ENCODE measurements at places on chromosomes 5 and 9.
A peak's percentile ranks its signal among the peaks of the same experiment; 100 is the strongest.

DNA sequence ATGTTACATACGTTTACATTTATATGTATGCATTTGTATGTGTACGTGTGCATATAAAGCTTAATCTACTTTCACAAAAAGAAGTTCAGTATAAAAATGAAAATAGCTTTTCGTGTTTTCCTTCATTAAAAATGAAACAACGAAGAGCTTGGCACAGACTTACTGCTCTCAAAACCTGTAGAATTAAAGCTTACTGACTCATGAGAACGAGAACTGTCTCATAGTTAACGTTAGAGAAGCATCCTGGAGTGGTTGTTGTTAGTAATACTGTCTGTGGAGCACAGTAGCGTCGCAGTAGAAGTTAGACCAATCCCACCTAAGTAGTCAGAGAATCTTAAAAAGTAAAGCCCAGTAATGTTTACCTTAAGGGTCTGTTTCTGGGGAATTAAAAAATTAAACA is 1.3 kb downstream of the MAT2B start:
- no peak for DNase-seq

DNA sequence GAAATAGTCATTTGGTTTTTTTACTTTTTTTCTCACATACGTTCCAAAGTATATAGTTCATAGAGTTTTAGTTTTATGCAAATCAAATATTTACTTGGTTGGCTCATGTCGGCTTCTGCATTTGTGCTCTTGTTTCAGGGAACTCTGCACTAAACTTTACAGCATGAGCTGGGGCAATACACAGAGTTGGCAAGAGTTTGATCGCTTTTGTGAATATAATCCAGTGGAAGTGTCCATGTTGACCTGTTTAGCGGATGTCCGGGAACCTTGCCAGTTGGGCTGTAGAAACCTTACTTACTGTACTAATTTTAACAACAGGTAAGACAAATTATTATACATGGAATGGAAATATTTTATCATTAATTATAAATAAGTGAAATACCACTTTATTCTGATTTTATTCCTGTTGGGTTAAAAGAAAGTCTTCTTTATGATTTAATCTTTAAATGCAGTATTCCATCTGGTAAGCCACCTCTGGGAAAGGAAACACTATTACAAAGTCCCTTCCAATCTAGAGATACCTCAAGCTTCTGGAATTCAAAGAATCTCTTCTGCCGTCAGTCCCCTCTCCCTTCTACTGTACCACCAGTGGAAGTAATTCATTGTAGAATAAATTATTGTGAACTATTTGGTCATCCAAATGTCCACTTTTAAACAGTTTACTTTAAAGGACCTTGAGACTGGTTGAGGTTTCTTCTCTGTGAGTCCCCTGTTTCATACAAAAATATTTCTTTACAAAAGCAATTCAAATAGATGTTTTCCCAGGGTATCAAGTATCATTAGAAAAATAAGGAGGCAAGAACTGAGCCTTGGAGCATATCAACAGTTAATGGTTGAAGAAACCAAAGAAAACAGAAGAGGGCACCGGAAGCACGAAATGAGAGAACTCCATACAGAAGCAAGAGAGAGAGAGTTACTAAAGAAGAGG is 45.2 kb upstream of the GLIPR2 start:
- DNase-seq, result no peak

DNA sequence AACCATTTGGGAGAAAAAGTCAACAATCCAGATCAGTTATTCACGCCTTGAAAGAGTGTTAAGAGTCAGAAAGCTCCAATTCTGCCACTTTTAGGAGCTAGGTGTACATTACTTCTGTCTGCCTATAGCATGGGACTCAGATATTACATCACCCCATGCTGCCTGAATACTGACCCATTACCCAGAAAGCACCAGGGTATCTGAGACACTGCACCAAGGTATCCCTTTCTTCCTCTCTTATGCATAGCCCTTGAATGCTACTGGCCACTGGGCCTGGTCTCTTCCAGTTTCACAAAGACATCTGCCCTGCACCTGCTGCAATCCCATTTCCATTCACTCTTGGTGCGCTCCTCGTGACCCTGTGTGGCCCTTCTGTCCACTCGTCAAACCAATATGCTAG is 2.6 kb downstream of the STRBP start:
- no peak for DNase-seq

DNA sequence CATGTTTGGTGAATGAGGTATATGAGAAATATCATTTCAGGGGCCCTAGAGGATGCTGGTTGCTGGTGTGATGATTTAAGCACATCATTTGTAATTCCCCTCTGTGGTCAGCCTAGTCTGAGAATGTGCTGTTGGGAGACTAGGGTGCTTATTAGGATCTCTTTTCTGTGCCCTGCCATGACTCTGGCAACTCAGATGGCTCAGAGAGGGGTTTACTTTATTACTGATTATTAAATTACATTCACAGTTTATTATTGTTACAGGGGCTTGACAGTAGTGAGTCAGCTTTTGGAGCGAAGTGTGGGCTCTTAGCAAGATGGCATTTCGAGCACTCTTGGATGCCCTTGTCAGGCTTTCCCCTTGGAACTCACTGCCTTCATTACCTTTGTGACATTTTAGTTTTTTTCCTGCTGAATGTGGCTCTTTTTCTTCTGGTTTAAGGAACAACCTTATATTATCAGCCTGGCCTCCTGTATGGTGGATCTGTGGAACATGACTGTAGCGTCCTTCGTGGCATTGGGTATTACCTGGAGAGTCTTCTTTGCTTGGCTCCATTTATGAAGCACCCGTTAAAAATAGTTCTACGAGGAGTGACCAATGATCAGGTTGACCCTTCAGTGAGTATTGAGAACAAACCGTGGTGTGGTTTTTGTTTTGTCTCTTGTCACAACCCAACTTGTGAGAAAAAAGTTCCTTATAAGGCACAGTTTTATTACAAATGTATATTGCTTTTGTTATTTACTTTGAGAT is 33.8 kb downstream of the RCL1 start:
- no peak for DNase-seq

DNA sequence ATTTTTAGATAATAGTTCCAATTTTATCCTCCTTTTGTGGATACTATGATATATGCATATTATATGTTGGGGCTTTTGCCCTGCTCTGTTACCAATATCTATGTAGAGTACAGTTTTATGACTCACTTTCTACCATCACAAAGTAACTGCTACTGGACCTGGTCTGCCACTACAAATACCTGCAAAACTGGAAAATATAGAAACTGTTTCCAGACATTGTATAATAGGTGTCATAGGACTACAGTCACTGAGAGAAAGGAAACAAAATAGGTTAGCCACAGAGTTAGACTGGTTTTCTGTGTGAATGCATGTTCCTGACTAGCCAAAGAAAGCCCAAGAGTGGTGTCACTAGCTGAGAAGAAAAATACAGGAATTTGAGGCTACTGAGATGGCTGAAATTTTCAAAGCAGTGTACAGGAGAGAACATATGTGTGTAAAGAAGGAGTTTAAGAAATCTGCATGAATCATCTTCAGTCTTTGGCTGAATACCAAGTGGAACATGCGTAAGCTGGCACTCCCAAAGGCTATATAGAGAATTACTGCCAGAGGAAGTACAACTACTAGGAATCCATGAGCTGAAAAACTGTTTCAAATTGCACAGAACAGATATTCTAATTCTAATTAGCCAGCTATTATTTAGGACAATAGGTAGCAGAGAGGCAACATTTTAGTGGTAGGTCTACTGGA is 29.0 kb upstream of the FAM174A start:
- DNase-seq, result no peak

GRCh38 chr5:156896546-156896945 is 46.5 kb downstream of the PPP1R2B start:
- no peak for DNase-seq

DNA sequence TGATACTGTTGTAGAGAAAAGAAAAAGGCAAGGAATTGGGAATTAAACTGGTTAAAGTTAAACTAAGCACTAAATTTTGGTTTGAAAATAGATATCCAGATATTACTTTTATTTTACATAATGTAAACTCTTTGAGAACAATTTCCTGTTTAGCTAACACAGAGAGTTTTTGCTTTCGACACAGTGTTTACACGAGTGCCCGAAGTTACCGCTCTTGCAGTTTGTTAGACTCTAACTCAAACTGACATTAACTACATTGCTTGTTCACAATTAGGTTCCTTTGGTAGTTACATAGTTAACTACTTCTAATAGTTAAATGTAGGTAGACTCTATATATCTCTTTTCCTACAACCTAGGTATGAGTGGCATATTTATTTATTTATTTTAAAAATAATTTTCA is 117.1 kb upstream of the CHD1 start:
- DNase-seq, result no peak

DNA sequence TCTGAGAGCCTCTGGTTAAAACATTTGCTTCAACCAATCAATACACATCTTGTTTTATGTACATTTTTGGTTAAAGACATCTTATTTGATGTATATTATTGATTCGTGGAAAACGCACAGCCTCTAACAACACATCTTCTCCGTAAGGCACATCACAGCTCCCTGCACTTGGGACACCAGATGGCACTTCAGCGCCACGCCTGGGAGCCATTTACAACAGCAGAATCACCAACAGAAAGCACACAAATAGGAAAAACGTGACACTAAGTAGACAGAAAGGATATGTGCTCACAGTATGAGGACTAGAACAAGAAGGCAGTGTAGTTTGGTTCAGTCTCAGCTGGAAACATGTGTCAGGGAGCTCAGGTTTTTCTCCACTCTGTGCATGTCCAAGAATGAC is 199.7 kb downstream of the ROR2 start:
- no peak for DNase-seq

GRCh38 chr9:91758491-91758981 is 191.5 kb downstream of the ROR2 start:
- DNase-seq, result peak; percentile 65

DNA sequence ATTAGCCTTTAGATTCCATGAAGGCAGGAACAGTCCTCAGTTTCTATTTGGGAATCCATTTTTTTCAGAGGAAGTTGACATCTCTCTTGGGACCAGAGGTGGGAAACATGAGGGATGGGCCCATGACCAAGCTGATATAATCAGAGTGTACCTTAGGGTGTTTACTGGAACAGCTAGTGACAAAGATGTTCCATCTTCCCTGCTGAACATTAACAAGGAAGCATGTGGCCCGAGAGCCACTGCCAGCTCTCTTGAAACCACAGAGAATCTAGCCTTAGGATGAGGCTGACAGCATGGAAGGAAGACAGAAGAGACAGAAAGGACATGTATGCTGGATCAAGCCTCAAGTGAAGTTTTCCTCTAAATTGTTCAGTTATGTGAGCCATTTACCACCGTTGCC is 16.0 kb downstream of the AQP3 start:
- DNase-seq, result no peak

DNA sequence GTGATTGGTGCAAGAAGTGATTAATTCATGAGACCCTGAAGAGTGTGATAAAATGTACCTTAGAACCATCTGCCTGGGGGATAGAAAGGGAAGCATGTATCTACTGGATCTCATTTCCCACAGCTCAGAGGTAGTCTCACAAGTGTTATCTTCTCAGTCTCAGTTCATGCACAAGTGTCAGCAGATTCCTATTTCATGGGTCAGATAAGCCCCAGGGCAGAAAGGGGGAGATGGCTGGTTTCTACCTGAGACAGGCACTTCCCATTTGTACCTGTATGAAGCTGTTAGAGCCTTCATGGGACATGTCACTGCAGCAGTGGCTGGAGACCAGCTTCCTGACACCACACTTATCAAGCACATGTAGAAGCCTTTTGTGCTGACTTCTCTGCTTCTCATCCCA is 45.6 kb upstream of the SMIM15 start:
- no peak for DNase-seq

DNA sequence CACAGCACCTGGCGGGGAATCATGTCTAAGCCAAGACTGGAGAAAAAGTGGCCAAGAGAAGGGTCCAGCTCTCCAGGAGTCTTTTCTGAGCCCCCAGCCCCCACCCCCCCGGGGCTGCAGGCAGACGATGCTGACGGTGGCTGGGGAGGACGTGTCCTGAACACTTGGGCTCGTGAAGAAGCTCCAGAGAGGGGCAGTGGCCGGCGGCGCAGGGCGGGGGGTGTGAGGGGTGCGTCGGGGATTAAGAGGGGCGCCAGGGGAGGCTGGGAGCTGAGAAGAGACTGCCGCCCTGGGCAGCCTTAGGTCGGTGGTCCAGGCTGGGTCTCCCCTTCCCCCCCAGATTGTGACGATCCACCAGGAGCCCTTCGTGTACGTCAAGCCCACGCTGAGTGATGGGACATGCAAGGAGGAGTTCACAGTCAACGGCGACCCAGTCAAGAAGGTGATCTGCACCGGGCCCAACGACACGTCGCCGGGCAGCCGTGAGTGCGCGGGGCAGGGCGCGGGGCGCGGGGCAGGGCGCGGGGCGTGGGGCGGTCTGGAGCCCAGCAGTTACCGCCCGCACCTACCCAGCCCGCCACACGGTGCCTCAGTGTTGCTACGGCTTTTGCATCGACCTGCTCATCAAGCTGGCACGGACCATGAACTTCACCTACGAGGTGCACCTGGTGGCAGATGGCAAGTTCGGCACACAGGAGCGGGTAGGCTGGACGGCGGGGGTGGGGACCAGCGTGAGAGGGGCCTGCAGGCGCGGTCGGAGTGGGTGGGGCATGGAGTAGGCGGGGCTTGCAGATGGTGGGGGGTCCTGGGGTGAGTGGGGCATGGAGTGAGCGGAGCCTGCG is 8.9 kb downstream of the LRRC26 start:
- no peak for DNase-seq

DNA sequence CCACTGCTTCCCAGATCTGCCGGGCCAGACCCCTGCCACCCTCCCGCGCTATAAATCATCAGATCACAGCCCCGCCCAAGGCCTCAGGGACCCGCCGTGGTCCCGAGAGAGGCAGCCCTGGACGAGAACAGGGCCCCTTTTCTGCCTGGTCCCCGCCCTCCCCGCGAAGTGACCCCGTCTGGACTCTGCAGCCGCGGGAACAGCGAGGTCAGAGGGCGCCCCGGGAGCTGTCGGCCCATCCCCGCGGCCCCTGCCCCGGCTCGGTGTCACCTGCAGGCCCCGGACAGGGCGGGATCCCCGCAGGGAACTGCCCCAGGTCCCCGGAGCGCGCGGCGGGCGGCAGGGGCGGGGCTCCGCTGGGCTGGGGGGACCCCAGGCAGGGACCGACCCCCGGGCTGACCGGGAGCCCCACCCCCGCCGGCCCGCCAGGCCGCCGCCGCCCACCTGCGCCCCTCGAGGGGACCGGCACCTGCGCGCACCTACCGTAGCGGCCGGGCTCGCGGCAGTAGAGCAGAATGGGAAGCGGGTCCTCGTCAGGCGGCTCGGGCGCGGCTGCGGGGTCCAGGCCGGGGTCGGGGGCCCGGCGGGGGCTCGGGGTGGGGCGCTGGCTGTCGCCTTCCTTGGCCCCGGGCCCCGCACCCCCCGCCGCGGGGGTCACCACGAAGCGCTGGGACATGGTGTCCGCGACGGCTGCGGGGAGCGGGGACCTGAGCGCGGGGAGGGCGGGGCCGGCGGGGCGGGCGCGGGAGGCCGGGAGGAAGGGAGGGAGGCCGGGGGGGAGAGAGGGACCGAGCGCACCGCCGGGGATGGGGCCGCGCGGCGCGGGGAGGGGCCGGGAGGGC is 43.5 kb upstream of the SLC12A7 start:
- DNase-seq, result no peak
